ENCODE measurements at places on chromosomes 4 and X.

GRCh38 chrX:84724576-84724975, 222.3 kb upstream of the HDX start:
- DNase-seq: no peak

DNA sequence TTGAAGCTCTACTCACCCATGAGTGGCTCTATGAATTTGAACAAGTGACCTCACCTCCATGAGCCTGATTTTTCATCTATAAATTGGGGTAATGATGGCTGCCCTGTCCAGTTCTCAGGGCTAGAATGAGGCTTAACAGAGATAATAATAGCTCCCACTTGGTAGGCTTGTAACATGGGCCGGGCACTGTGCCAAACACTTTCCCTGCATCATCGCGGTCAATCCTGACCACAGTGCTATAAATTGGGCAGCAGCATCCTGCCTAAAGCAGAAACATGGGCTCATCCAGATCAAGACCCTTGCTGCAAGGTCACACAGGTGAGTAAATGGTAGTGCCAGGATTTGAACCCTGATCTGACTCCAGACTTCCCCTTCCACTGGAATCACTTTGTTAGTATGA, 12.8 kb downstream of the APLN start:
- DNase-seq: no peak

DNA sequence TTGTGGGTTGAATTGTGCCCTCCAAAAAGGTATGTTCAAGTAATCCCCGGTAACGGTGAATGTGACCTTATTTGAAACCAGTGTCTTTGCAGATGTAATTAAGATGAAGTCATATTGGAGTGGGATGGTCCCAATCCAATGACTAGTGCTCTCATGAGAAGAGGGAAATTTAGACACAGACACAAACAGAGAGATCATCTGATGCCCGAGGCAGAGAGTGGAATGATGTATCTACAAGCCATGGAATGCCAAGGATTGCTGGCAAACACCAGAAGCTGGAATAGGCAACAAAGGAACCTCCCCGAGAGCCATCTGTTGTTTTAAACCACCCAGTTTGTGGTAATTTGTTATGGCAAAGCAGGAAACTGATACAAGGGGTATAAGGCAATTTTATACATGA, 35.1 kb downstream of the RPS6KA3 start:
- DNase-seq: no peak

- no peak for DNase-seq
Measured at GRCh38 chr4:182700362-182701160, 216.6 kb downstream of the DCTD start.
